Lower leg skin (tissue), 4 donors: ENCODE measurements at places on chromosomes 5 and 9. TPM values are rescaled to one million over a fixed set of nuclear protein-coding genes. Genes with fewer than 3 reads are reported as not detected.
A peak's percentile ranks its signal among the peaks of the same experiment; 100 is the strongest.

DNA sequence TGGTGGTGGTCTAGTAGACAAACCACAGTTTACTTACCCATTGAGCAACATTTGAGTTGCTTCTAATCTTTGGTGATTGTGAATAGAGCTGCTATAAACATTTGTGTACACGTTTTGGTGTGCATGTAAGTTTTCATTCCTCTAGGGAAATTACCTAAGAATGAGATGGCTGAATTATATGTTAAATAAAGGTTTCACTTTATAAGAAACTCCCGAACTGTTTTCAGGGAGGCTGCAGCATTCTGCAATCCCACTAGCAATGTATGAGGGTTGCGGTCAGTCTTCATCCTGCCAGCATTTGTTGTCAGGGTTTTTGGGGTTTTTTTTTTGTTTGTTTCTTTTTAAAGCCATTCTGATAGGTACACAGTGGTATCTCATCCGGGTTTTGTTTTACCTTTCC, 45.7 kb upstream of the PPARGC1B start:
- no peak for DNase-seq

The PCDHAC2 gene
- 0.27 TPM for total RNA-seq

The KLHL3 gene
- total RNA-seq: 2.5 TPM

- DNase-seq: peak; percentile 94
These were observed 10.4 kb downstream of the LRRC8A start for GRCh38 chr9:128892221-128892921.

The KCTD16 gene
- not detected for total RNA-seq

- peak; percentile 81 for DNase-seq
These were observed 12.0 kb downstream of the RALGDS start for GRCh38 chr9:133108794-133109641.

The PCA3 gene
- total RNA-seq: not detected

The ALDH1A1 gene
- 8.8 TPM for total RNA-seq

GRCh38 chr9:76891874-76892273, 14.0 kb downstream of the PRUNE2 start:
- no peak for DNase-seq

The CDO1 gene
- total RNA-seq: 17.9 TPM

- no peak for DNase-seq
These were observed 35.8 kb upstream of the PIP5K1B start for GRCh38 chr9:68669218-68669617.

The TXNDC8 gene
- total RNA-seq: not detected

GRCh38 chr9:37104183-37104889, 16.0 kb upstream of the ZCCHC7 start:
- DNase-seq: no peak

The TDRD7 gene
- total RNA-seq: 7.9 TPM

The GHR gene
- 12.5 TPM for total RNA-seq

DNA sequence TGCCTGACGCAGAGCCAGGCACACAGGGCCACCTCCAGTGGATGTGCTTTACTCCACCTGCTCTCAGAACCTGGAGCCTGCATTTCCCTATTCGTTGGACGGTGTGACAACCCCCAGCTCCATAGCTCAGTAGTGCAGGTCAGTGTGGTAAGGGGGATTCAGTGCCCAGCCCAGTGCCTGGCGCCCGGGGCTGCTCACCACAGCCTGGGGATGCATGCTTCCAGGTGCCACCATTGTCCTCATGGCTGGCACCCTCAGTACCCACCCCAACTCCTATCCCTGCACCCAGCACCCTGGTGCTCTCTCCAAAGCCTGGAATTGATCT, 32.8 kb upstream of the ADAMTS2 start:
- DNase-seq: no peak

DNA sequence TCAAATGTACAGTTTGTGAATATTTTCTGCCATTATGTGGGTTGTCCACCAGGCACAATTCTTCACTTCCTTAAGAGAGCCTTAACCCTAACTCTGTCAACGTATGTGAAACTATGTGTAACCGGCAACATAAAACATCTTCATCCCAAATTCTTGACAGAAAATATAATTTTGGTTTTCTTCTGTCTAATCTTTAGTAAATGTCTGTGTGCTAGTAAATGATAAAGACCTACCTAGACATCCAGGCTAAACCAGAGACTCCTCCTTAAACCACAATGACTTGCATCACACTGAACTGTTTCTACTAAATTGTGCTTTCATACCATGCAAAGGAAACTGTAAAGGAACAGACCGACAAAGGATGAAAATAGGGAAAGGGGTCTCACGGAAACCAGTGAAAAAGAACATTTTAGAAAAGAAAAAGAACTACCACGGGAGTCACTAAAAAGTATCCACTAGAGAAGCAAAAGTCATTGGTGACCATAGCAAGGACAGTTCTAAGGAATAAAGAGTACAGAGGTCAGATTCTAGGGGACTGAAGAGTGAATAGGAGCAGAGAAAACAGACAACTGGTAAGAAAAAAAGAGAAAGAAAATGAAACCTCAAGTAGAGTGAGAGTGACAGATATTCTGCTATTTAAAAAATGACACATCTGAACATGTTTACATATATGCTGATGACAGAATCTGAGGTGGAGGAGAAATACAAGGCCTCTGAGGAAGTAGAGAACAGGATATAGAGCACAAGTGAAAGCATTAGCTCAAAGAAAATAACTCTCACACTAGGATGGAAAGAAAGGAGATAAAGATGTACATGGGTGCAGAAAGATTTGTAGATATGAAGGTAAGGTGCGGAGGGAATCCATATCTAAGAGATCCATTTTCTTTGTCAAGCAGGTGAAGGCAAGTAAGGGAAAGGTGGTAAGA, 49.4 kb downstream of the FNIP1 start:
- DNase-seq: no peak

DNA sequence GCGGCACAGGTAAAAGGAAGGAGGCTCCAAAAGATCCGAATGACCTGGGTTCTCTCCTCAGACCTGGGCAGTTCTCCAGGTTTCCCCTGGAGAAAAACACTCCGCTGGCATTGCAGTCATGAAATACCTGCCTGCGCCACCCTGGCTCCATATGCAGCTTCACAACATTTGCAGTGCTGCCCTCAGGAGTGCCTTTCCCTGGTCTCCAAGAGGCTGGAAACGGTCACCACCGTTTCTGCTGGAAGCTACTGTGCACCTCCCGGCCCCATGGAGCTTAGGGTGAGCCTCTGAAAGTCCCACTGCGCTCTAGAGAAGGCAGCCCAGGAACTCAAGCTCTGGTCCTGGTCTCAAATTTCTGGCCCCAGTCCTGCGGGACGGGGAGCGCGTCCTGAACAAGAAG, 670 bp downstream of the UGT3A1 start:
- no peak for DNase-seq

DNA sequence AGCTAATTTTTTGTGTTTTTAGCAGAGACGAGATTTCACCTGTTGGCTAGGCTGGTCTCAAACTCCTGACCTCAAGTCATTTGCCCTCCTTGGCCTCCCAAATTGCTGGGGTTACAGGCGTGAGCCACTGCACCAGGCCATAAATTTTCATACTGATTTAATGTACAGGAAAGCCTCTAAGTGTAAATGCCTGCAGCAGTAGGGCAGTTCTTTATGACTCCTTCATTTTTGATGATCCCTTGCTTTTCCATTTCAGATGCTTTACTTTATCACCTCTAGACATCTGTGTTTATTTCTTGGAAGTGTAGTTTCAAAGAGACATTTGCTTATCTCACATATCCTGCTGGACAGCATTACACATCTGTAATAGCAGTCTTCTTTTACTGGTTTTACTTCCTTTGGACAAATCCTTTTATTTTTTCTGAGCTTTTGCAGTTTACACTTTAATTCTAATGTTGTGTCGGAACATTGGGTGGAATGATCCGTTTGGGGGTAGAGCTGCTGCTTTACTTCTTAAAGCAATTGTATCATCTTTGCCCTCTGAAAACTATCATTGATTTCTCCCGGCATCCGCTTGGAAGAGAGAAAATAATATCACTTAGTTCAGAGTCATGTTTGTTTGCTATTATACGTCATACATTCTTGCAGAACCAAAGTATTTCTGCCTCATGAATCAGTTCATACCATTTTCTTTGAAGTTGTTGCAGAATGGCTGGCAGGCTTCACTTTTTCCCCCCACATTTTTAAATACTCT, 36.0 kb downstream of the SCGB3A1 start:
- no peak for DNase-seq

The STRBP gene
- total RNA-seq: 11.8 TPM

GRCh38 chr5:13328316-13328715, 616.2 kb downstream of the DNAH5 start:
- DNase-seq: no peak

The GLRA1 gene
- total RNA-seq: not detected

- DNase-seq: no peak
These were observed 58.8 kb downstream of the GARNL3 start for GRCh38 chr9:127323393-127323792.

DNA sequence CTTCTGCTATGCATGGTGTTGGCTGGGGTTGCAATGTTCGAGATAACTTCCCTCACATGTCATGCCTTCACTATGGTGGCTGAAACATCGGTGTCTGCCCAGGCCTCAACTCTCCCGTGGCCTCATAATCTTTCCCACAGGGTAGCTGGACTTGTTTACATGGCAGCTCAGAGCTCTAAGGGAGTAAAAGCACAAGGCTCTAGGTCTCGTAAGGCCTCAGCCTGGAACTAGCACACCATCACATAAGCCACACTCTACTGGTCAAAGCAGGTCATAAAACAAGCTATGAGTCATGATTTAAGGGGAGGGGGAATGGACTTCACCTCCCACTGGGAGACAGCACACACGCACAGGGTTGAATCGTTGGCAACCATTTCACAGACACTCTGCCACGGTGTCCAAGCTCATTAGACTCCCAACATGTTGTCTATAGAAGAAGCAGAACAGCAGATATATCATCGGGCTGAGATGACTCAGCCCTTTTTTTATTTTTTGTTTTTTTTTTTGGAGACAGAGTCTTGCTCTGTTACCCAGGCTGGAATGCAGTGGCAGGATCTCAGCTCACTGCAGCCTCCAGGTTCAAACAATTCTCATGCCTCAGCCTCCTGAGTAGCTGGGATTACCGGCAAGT, 66.8 kb upstream of the IL17B start:
- DNase-seq: no peak

The TLE4 gene
- total RNA-seq: 97.9 TPM

The IFNE gene
- total RNA-seq: not detected

The FOXD4L5 gene
- total RNA-seq: not detected

DNA sequence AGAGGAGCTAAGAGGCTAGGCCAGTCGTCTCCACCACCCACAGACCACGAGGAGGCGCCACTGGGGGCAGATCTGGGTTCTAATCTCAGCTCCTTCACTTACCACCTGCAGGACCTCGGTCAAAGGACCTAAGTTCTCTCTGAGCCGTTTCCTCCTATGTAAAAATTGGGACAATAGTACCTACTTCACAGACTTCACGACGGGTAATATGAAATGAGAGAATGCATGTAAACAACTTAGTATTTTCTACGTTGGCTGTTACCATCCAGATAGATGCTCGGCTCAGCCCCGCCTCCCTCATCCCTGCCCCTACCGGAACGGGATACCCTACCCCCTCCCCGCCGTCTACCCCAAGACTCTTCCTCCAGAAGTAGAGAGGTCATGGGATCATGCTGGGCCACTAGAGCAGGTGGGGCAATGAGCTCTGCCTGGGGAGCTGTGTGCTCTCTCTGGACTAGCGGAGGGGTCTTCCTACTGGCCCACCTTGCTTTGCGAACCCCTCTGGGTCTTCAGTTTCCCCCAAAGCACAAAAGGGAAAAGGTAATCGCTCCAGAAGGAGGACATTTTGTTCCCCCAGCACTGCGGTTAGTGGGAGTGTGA, 541 bp downstream of the GNPDA1 start:
- peak; percentile 90 for DNase-seq

DNA sequence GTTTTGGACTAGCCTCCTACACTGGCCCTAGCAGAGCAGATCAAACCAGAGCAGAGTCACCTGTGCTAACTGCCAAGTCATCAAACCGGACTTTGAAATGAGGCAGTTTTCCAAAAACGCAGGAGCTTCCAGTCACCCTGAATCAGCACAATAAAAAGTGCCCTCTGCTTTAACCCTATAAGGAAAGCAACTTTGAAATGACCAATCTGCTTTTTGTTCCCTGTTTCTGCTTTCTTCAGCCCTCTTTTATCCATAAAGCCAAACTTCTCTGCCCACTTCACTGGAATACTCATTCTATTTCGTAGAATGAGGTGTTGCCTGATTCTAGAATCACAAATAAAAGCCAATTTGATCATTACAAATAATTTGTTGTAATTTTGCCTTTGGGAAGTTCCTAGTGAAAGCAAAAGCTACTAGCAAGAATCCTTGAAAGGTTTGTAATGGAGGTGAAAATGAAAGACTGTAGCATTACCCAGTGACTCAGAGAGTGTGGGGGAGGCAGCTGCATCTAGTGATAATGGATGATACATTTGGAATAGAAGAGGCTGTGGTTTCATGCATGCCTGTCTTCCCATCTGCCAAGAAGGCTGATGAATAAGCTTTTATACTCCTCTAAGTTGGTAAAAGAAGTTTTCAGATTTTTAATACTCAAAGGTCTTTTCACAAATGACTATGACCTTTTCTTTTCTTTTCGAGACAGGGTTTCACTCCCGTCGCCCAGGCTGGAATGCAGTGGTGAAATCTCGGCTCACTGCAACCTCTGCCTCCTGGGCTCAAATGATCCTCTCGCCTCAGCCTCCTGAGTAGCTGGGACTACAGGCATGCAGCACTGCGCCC, 14.9 kb downstream of the SPAAR start:
- DNase-seq: no peak

- no peak for DNase-seq
These were observed 60.0 kb downstream of the HSD17B4 start for GRCh38 chr5:119512277-119512676.

DNA sequence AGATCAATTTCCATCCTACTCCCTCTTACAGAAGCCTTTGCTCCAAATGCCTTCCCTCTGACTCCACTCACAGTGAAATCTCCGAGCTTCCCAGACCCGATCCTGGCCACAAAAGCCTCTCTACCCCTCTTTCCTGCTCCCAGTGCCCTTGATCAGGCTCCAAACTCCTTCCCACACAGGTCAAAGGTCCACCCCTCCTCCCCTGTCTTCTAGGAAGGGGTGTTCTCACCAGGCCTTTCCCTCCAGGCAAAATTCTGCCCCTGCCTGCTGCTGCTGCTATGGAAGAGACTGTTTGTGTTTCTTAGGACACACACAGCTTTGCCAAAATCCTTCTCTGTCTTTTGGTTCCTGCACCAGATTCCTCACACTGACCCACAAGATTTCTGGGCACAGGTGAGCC, 85.8 kb upstream of the ALDH1A1 start:
- peak; percentile 85 for DNase-seq

The WDR31 gene
- total RNA-seq: 1.8 TPM
